ENCODE measurements at places on chromosomes 7 and 10.

DNA sequence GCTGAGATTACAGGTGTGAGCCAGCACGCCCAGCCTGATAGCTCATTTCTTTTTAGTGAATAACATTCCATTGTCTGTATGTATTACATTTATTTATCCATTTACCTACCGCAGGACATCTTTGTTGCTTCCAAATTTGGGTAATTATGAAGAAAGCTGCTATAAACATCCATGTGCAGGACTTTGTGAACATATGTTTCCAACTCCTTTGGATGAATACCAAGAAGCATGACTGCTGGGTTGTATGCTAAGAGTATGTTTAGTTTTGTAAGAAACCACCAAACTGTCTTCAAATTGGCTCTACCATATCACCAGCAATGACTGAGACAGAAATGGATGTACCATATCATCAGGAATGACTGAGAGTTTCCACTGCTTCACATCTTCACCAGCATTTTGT is 200.2 kb upstream of the TMEM196 start:
- no peak for DNase-seq

- no peak for DNase-seq
Measured at GRCh38 chr7:37833107-37833817, 15.1 kb upstream of the NME8 start.

GRCh38 chr10:7084280-7085005 is 326.4 kb downstream of the SFMBT2 start:
- no peak for DNase-seq

GRCh38 chr10:100341953-100342626 is 4.9 kb upstream of the SCD start:
- no peak for DNase-seq

DNA sequence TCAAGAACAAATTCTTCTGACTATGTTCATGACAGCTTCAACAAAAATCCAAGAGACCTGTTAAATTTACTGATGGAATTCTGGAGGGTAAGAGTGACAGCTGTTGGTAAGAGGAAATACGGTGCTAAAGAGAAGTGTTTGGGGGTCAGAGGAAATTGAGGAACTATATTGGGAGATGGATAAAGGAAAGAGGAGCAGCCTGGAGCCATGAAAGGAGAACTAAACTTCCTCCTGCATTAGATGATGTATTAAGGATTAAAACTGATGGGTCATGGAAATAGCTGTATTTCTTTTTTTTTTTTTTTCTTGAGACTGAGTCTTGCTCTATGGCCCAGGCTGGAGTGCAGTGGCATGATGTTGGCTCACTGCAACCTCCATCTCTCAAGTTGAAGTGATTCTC is 95.3 kb downstream of the HERPUD2 start:
- DNase-seq, result no peak

Data from activated T-helper 1 cell treated with anti-CD3 and anti-CD28 coated beads, Interleukin-2, amount 50 U/mL, for 16 hours (primary cell).